Ascending aorta (tissue), 2 donors: ENCODE measurements at places on chromosomes 16 and 17.

GRCh38 chr17:63447471-63448009 lies 1.4 kb upstream of the CYB561 start:
- no peak for DNase-seq

GRCh38 chr16:72576189-72576588 lies 404.2 kb upstream of the PMFBP1 start:
- DNase-seq: no peak

- DNase-seq: no peak
These were observed 1.0 kb downstream of the KAT8 start for GRCh38 chr16:31118223-31119155.

DNA sequence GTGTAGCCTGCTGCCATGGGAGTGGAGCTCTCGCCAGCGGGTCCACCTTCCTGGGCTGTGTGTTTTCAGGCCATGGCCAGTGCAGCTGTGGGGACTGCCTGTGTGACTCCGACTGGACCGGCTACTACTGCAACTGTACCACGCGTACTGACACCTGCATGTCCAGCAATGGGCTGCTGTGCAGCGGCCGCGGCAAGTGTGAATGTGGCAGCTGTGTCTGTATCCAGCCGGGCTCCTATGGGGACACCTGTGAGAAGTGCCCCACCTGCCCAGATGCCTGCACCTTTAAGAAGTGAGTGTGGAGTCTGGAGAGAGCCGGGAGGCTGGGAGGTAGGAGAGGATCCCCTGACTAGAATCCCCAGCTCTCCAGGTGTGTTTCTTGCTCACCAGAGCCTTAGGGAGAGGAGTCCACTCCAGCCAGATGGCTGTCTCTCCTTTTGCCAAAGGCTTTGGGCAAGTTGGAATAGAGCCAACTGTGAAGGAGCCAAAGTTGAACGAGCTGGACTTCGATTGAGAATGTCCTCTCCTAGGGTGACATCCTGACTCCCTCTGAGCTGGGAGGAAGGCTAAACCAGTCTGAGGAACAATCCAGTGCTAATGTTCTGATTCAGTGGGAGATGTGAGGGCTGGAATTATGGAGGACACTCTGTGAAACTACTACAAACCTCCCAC lies 24.4 kb upstream of the EFCAB13 start:
- no peak for DNase-seq

GRCh38 chr16:85101956-85102630 lies 10.2 kb downstream of the CIBAR2 start:
- no peak for DNase-seq

DNA sequence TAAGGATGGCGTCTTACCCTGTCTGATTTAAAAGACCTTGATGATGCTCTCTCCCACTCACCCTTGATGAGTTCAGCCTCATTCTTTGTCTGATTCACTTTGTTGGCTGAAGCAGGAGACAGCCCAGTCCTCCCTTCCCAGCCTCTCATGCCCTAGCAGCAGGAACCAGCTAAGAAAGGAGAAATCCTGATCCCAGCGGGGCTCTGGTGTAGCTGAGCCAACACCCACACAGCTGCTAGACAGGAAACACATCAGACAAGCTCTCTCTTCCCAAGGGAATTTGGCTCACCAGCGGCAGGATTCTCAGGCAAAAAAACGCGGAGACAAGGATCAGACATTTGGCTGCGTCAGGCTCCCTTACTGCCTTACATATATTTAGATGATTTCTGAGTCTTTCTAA lies 211.5 kb downstream of the CDH11 start:
- DNase-seq: no peak

DNA sequence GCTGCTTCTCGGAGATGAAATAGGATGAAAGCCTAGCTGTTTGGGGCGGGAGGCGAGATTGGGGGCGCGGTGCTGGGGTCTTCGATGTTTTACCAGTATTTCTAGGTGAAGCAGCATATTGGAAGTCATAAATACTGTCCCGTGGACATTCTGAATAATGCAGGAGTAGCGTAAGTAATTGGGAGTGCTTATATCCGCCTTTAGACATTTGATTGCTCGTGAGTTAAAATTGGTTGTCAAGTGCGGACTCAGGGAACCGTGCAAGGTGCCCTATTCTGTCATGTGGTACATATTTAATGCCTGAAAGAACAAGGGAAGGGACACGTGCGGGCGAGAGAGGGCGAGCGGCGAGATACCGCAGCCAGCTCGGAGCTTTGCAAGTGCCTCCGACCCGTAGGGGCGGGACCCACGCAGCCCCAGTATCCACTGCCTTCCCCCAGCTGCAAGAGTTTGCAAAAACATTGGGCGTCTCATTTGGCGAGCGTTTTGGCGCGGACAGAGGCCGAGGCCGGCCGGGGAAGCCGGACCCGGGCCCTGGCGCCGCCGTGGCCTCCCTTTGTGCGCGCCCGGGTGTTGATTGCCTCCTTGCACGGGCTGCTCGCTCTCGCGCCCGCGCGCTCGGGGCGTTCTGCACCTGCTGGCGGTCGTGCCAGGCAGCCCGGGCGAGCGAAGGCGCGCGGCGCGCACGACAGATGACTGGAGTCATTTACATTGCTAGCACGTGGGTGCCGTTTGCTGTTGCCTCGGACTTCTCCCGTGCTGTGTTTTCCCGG lies 849.8 kb upstream of the RBFOX1 start:
- DNase-seq: no peak

GRCh38 chr16:15983898-15984297 lies 34.5 kb downstream of the ABCC1 start:
- peak; percentile 73 for DNase-seq

- no peak for DNase-seq
These were observed 42.3 kb downstream of the PIPOX start for GRCh38 chr17:29085223-29085622.

GRCh38 chr17:79097226-79098055 lies 22.8 kb downstream of the ENGASE start:
- DNase-seq: no peak

- no peak for DNase-seq
These were observed 6.8 kb upstream of the MMP15 start for GRCh38 chr16:58018803-58019202.

- DNase-seq: no peak
These were observed 21.1 kb upstream of the NSMCE1 start for GRCh38 chr16:27289669-27290068.

GRCh38 chr17:58728798-58729197 lies 26.9 kb upstream of the PPM1E start:
- DNase-seq: no peak

DNA sequence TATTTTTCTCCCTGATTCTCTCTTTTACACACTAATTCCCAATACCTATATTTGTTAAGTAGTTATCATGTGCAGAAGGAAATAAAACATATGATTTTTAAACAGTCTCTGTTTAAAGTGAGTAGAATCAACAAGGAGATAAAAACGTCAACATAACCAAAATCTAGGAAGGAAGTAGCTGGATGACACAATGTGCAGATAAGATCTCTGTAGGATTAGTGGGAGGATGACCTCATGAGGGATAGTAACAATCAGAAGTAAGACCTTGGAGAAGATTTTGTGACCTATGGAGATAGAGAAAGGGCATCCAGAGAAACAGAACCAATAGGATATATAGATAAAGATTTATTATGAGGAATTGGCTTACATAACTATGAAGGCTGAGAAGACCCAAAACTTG lies 262.6 kb upstream of the CDH11 start:
- DNase-seq: no peak

GRCh38 chr16:12327971-12328726 lies 351.6 kb downstream of the SNX29 start:
- no peak for DNase-seq

DNA sequence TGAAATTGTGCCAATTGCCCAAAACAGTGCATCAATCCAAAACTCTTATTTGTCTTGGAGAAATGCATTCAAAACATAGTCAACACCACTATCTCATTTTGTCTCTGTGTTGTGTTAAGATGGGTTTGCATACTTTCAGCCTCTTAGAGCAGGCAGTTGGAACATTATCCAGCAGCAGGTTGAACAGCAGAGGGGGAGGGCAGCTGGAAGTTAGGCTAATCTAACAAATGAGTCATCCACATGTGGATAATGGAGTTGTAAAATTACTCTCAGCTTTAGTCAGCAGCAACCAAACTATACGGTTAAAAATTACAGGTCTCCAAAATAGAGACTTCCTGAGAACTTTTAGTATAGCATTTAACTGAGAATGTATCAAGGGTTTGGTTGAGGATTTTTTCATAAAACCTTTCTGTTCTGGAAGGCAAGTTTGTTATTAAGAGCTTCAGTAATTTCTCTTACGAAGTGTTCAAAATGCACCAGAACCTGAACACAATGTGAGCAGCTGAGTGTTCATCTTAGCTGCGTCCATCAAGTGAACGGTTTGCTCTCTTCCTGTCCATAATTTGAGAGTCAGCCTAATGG lies 46.3 kb downstream of the PRKCA start:
- no peak for DNase-seq

GRCh38 chr17:42618442-42619150 lies 9.1 kb downstream of the TUBG1 start:
- no peak for DNase-seq

DNA sequence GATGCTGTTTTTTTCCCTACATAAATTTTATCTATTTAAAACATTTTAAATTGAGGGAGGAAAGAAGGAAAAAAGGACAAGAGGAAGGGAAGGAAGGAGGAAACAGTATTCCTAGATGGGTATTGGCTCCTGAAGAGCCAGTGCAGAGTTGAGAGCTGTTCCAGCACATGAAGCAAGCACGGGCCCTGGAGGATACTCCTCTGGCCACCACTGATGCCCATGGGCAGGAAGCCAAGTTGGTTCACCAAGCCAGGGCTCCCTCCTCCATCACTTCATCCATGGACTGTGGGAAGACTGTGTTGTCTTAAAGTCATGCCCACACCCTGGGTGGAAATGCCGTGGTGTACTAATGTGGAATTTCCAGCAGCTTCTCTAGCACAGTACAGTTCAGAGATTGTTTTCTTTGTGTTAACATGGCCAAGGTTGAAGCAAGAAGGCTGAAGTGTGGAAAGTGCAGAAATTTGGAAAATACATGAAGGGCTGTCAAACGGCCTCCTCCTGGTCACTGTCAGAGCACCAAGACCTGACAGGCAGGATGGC lies 23.9 kb upstream of the NOS2 start:
- DNase-seq: no peak

- no peak for DNase-seq
These were observed 1748.9 kb downstream of the TP53TG3F start for GRCh38 chr16:35208001-35208935.

DNA sequence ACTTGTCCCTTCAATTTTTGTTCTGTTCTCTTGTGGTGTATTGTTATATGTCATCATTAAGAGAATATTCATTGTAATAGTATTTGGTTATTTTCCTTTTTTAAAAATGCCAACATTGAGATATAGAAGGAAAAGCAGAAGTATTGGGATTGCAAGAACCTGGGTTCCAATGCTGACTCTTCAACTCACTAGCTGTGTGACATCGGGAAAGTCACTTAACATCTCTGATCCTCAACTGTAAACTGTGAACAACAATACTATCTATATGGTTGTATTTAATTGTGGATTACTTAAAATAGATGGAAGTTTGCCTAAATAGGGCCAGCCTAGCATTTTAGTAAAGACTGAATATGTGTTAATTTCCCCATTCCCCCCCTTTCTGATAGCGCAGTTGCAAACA lies 55.8 kb downstream of the TMEM186 start:
- no peak for DNase-seq

DNA sequence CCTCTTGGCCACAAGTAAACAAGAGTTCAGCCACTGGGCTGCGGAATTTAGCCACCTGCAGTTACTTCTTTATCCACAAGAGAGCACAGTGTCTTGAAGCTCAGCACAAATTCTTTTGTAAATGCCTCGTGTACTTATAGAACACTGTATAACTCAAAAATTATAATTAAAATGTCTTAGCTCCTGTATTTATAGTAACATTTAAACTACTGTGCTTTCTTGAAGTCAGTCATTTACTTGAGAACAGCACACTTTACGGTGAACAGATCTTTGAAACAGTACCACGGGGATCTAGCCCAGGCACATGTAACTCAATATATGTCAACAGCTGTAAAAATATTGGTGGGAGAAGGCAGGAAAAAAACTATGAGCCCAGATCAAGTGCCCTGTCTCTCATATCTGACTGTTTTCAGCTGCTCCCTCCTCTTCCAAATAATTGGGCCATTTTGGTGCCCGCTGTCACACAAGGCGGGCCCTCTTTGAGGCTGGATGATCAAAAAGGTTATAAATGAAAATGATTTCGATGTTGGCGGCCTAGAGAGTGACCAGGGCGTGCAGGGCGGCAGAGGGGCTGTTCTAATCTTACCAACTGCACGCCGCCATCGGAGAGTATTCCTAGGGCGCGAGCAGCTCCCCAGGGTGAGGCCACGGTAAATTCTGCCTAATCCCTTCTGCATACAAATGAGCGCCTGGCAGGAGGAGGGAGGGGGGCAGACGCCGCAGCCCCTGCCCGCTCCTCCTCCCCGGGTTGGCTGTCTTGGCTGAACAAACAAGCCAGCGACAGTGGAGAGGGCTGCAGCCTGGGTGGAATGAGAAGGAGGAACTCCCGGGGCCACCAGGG lies 183.2 kb downstream of the C16orf78 start:
- no peak for DNase-seq

DNA sequence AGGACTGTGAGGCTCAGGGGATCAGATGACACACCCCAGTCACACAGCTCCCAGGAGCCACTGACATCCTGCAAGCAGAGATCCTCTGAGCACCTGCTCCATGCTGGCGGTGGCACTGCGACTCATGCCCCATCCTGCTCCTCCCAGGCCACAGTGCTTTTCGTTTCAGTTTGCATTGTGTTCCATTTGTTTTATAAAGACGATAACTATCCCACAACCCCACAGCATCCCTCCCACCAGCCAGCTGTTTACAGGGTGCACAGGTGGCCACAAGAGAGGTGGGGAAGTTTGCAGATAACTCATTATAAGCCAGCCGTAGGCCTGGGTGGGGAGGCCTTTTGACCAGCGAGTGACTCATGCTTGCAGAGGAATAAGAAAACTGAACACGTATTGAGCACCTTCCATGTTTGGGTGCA lies 28.2 kb downstream of the BCO1 start:
- no peak for DNase-seq

DNA sequence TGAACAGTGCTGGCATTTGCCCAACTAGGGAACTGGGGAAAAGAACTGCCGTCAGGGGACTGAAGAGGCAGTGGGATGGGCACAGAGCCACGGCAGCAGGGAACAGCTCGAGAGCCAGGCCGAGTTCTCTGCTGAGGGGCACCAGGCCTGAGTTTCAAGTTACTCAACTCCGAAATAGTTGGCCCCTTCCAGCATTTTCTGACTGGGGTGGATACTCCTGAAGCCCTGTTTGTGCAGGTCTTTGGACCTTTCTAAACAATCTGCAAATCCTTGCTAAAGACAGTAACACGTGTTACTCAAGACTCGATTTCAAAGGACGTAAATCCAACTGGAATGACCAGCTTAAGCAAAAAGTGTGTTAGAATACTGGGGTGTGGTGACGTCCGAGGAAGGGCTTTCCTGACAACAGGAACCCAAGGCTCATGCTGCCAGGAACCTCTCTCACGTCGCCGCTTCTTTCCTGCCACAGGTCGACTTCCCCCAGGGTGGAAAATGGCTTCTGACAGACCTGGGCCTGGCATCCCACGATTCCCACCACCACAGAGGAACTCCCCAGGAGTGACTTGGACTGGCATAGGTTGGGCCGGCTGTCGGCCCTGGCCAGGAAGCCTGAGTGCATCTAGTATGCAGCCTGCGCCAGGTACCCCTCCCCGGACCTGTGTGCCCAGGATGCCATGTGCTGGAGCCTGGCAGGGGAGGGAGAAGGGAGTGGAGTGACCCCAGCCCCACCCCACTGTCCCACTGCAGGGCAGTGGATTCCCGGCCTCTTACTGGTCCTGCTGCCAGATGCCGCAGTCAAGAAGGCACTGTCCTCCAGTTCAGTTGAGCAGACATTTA lies 71.9 kb downstream of the N4BP1 start:
- DNase-seq: no peak
